ENCODE measurements at places on chromosomes 2 and 18.

GRCh38 chr2:159762075-159762474, 35.9 kb downstream of the CD302 start:
- no peak for DNase-seq

GRCh38 chr2:233706720-233707119, 6.0 kb upstream of the UGT1A5 start:
- DNase-seq: no peak

GRCh38 chr2:1633936-1634587, 110.3 kb downstream of the PXDN start:
- no peak for DNase-seq

- DNase-seq: no peak
Observed at GRCh38 chr2:234291765-234292204, 205.1 kb downstream of the ARL4C start.
